Activated CD4-positive, alpha-beta T cell treated with anti-CD3 and anti-CD28 coated beads, Interleukin-2, amount 50 U/mL, for 48 hours (primary cell): ENCODE measurements at places on chromosomes 1 and 21.

GRCh38 chr1:3943123-3943431, 43.0 kb upstream of the C1orf174 start:
- no peak for DNase-seq

- no peak for DNase-seq
These were observed 3.4 kb upstream of the TRIM11 start for GRCh38 chr1:228410015-228410414.

DNA sequence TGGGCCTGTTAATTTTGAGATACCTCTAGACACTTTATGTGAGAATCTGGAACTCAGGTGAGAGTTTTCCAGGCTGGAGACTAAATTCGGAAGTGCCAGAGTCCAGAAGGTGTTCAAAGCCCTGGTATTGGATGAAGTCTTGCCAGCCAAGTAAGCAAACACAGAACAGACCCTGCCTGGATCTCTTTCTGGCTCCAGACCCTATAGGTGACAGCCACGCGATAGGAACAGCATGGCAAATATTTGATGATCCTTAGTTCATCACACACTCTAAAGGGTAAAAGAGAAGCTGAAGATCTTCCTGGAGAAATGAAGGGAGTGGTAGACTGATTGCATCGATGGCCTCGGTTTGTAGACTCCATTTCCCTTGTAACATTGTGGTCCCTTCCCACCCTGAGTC, 30.7 kb downstream of the SLC1A7 start:
- DNase-seq = no peak

DNA sequence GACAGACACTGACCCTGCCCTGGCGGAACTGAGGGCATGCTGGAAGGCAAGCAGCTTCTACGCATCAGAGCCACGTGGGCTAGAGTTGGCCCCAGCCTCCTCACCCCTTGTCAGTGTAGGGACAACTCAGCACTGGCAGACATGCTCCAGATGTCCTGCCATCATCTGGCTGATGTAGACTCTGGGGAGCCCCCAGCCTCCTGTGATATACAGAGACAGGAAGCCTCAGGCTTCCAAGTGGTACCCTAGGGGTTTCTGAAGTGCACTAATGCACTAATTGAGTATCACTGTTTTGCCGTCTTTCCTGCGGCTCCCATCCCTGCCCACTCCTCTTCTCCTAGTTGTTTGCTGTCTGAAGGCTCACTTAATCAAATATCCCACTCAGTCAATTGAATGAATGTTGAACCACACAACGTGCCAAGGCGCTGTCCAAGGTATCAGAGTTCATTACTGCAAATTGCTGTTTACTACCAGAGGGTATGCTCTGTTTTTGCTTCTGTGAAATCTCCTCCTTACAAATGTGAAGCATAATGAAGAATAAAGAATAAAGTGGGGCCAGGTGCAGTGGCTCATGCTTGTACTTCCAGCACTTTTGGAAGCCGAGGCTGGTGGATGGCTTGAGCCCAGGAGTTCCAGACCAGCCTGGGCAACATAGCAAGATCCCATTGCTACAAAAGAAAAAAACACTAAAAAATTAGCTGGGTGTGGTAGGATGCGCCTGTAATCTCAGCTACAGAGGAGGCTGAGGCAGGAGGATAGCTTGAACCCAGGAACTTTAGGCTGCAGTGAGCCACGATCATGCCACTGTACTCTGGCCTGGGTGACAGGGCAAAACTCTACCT, 76.4 kb upstream of the ZBTB18 start:
- DNase-seq = no peak
